M059J (cell line): ENCODE measurements at places on chromosomes 2 and 18. TPM values are rescaled to one million over a fixed set of nuclear protein-coding genes. Genes with fewer than 3 reads are reported as not detected.

The CTLA4 gene
- not detected in 2 replicates for total RNA-seq

The NGEF gene
- total RNA-seq = 3.5 and 7.8 TPM in 2 replicates

The PNKD gene
- total RNA-seq = 55.2 and 59.2 TPM in 2 replicates

The BOLL gene
- total RNA-seq = not detected in 2 replicates

The SERPINB12 gene
- not detected in 2 replicates for total RNA-seq

The CAVIN2 gene
- total RNA-seq = 0.64 TPM in 1 of 2 replicates, not detected in the other

The DHRS9 gene
- total RNA-seq = not detected in 2 replicates

The SPEG gene
- 9.8 and 13.9 TPM in 2 replicates for total RNA-seq
